WERI-Rb-1 (cell line): ENCODE measurements at places on chromosomes 6 and 20.
A peak's percentile ranks its signal among the peaks of the same experiment; 100 is the strongest.

- DNase-seq = no peak
Observed at GRCh38 chr20:53379014-53379832, 214.4 kb downstream of the ZNF217 start.

GRCh38 chr20:37152284-37152683 is 26.8 kb upstream of the RPN2 start:
- DNase-seq = no peak

DNA sequence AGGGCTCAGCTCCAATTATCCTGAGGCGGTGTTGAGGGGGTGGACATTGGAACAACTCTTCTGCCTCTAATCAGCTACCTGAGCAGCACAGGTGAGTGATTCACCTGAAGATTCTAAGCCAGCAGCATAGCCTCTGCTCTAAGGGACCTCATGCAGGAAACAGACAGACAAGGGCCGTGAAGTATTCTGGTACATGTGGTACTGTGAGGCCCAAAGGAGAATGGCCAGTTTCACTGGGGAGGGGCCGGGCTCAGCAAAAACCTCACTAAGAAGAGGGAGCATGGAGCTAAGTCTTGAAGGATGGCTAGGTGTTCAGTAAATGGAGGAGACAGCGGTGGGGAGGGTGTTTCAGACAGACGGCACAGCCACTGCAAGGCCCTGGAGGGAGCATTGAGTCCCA is 58.5 kb upstream of the CCDC167 start:
- no peak for DNase-seq

- DNase-seq = no peak
Observed at GRCh38 chr20:44752099-44752931, 6.7 kb downstream of the KCNK15 start.

DNA sequence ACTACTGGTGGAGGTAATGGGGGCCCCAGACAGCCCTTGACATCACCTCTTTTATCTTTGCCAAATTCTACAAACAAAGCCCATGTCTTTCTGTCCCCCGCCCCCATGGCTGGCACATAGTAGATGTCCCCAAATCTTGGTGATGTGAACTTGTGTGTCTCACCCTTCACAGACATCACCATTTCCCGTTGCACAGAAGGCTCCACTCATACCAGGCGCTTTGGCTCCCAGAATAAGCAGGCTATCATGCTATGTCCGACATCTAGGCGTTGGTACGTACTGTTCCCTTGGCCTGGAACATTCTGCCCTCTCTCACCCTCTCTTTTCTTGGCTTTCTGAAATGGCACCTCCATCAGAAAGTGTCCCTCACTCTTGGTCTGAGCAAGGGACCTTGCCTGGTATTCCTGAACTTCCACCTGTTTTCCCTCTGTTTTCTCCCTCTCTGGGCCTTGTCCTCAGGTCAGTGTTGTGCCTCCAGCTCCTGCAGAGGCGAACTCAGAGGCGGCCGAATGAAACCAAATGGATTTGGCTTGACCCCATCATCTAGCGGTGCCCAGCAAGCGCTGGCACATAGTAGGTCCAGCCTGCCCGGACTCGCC is 968 bp upstream of the CCN5 start:
- DNase-seq = no peak

DNA sequence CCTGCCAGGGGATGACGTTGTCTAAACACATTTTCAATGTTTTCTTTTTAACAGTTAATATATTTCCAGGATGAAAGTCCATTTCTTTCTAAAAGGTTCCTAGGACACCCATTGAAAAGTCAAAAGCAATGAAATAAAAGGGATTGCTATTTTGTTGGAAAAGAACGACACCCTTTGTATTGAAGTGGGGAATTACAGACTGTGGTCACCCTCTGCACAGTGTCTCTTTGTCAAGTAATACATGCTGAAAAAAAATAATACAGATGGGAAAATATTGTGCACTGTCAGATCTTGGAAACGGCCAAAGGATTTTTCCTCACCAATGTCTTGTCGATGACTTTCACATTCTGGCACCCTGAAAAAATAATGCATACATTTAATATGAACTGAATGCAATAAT is 56.9 kb downstream of the HAO1 start:
- no peak for DNase-seq

DNA sequence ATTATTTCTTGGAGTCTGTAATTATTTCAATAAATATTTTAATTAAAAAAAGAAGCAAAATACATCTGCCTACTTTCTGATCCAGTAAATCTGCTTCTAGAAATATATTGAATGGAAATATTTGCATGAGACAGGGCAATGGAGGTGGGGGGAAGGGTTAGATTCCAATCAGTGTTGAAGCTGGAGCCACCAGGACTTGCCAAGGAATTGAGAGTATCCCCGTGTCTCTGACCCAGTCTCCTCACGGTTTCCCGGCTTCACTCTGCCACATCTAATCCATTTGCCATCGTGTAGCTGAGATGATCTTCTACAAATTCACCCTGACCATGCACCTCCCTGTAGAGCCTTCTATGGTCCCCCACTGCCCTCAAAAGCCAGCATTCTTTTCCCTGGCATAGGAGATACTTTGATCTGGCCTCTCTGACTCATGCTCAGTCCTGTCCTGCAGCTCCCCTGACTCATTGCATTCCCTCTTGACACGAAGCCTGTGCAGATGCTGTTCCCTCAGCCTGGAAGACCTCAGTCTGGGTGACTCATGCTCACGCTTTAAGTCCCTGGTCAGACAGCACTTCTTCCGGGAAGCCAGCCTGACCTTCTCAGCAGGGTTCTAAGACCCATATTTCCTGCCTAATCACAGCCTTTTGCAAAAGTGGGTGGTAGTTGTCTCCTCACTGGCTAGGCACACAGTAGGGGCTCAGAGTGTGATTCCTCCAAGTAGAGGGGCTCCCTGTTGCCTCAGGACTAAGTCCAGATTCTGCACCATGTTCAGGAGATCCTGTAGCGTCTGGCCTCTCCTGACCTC is 23.0 kb upstream of the FKBP1A start:
- no peak for DNase-seq

DNA sequence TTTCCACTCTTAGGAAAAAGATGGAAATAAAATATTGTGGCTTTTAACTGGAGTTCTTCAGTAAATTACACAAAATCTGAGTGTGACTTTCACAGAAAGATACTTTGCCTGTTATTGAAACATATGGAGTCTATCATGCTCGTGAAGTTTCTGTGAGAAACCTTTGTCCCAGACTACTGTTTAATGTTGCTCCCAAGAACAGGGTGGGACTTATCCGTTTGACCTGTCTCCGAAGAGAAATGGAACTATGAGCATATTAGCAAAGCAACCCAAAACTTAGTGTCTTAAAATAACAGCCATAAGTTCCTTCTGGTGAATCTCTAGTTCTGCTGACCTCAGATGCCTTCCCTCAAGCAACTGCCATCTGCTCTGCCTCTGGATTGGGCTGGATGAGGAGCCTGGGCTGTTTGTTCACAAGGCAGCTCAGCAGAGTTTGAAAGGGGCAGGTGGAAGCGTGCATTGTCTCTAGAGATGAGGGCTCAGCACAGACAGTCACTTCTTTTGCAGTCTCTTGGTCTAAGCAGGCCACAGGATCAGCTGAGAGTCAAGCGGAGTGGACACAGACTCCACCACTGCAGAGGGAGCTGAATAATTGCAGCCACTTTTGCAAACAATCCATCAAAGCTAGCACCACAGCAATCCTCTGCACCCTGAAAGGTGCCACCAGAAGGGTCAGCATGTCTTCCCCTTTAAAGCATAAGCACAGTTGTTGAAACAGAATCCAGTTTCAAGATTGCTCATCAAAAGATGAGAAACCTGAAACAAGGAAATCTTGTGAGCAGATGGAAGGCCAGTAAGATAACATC is 52.8 kb downstream of the MYB start:
- DNase-seq = peak; percentile 76

- no peak for DNase-seq
Observed at GRCh38 chr20:38144598-38144973, 20.5 kb downstream of the TGM2 start.

GRCh38 chr6:34295721-34296120 is 46.9 kb upstream of the SMIM29 start:
- DNase-seq = no peak

DNA sequence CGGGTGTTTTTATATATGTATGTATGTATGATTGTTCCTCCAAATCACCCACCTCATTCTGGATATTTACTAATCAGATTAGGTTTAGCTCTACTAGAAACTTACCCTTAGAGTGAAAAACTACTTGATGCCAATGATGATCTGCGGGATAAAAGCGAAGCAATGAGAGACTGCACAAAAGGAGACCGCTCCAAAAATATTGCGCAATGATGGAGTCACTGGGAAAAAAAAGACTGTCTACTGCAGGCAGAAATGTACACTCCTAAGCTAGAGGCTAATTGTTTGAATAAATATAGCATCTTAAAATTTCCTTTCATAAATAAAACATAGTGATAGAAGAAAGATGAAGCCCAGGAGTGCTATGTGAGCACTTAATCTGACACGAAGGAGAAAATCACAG is 7.3 kb downstream of the RAB32 start:
- no peak for DNase-seq

DNA sequence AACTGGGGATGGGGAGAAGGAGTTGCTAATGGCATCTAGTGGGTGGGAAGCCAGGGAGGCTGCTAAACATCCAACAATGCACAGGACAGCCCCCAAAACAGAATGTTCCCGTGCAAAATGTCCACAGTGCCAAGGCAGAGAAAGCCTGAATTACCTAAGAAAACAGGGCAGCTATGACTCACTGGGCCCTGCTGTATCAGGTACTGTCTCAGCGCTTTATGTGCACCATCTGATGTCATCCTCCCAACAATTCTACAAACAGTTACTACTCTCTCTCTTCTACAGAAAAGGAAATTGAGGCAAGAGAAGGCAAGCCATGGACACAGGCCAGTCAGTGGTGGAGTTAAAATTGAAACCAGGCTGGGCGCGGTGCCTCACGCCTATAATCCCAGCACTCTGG is 3.1 kb downstream of the YTHDF1 start:
- DNase-seq = no peak

DNA sequence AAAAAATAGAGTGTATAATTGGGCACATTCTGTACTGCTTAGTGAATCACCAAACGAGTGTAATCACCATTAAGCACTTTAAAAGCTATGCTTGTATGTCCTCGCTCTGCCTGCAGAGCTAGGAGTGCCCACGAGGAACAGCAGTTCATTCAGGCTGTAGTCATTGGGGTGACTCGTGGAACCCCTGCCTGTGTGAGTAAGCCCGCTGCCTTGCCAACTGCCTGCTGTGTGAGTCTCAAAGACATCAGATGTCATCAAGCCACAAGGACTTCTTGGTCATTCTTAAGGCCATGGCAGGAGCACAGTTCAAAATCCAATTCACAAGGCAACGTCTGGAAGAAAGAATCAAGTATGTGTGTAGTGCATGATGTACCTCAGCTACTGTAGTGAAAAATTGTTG is 60.4 kb downstream of the FOXO3 start:
- no peak for DNase-seq
